ENCODE measurements at places on chromosomes 13 and 19.

- DNase-seq = no peak
These were observed 88.6 kb downstream of the FGF9 start for GRCh38 chr13:21759463-21759862.

GRCh38 chr19:31148671-31149070 lies 200.6 kb downstream of the TSHZ3 start:
- DNase-seq = no peak

DNA sequence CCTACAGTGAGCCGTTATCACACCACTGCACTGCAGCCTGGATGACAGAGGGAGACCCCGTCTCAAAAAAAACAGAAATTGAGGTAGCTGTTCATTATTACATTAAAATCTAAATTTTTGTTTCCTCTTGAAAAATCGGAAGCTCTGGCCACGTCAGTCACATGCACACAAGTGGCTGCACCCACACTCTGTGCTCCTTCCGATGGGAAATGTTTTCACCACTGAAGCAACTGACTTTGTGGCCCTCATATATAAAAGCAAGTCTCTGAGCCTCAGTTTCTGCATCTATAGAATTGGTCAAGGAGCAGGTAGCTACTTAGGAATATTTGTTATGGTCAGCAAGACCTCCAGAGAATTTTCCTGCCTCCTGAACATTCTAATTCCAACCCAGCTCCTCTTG lies 4.5 kb downstream of the LRRC25 start:
- no peak for DNase-seq

- DNase-seq = no peak
These were observed 38.4 kb upstream of the VSTM2B start for GRCh38 chr19:29487432-29487831.

DNA sequence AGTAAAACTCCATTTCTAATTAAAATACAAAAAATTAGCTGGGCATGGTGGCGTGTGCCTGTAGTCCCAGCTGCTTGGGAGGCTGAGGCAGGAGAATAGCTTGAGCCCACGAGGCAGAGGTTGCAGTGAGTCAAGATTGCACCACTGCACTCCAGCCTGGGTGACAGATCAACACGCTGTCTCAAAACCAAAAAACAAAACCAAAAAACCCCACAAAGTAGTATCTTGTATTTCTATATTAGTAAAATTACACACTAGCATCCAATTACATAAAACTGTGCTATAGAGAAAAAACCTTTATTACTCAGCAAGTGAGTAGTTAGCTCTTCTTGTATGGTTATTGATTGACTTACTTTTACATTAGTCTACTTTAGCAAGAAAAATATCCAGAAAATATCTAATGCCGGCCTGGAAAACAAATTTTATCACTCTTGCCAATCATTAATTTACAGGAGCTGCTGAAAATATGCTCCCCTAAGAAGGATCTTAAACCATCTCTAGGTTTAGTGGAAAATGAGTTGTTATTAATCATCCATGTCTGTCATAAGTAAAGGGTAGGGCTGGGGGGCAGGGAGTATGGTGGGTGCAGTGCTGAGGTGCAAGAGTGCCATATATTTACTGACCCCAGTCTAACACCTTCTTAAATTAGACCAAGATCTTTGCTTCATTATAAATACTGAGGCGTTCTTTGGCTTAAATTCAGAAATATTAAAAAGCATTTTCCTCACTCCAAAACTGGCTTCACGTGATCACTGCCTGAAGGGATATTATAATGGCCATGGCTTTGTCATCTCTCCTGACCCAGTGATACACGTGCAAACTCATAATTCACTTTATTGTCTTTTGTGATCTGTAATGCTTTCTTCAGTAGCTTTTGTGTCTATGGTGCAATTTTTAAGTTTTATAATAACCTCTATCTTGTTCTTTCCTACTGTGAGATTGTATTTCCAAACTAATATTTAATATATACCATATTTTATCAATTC lies 44.1 kb downstream of the UBL3 start:
- no peak for DNase-seq

DNA sequence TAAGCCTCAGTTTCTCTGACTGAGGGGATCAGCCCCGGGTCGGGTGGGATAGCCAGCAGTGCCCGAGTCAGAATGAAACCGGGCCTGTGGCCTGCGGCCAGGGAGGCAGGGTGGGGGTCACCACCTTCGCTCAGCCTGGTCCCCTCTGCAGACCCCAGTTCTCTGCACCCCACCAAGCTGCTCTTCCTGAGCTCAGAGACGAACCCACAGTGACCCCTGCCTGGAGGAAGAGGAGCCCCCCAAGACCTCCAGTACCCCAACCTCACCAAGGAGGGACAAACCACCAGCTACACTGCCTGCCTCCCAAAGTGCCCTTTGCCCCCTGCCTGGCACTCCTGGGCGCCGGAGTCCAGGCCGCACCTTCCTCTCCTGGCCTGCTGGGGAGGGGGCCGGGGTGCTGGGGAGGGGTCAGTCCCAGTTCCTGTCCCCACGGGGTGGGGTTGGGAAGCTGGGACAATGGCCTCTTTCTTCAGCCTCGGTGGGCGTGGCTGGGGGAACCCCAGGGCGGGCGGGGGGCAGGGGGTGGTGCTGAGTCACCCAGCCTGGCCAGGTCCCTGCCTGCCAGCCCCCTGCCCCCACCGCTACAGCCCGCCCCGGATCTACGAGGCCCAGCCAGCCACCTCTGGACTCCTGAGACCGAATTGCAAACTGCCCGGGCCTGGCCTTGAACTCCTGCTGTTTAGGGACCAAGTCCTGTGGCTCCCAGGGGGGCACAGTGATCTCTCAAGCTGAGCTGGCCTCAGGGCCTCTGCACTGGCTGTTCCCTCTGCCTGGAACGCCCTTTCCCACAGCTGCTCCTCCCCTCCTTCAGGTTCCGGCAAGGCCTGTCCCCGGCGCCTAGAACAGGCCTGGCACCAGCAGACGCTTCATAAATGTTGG lies 14.3 kb downstream of the ZBTB7A start:
- DNase-seq = no peak

DNA sequence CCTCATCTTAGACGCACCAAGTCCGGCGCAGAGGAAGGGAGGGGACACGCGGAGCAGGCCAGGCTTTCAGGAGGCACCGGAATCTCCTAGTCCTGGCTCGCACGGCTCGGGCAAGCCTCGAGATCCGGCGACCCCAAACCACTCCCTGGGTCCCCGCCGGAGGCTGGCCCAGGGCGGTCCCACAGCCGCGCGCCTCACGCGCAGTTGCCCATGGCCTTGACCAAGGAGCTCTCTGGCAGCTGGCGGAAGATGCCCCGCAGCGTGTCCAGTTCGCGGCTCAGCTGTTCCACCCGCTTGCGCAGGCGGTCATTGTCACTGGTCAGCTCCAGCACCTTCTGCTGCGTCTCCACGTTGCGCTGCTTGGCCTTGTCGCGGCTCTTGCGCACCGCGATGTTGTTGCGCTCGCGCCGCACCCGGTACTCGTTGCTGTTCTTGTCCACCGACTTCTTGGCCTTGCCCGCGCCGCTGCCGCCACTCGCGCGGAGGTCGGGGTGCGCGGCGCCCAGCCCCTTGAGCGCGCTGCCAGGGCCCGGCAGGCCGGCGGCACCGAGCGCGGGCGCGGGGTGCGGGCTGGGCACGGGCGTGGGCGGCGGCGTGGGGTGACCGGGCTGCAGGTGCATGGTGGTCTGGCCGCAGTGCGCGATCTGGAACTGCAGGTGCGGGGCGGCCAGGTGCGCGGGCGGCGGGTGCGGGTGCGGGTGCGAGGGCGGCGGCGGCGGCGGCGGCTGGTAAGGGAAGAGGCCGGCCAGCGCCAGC lies 1.0 kb downstream of the CEBPA start:
- no peak for DNase-seq

GRCh38 chr19:497491-497868 lies 1.2 kb downstream of the MADCAM1 start:
- DNase-seq = no peak

DNA sequence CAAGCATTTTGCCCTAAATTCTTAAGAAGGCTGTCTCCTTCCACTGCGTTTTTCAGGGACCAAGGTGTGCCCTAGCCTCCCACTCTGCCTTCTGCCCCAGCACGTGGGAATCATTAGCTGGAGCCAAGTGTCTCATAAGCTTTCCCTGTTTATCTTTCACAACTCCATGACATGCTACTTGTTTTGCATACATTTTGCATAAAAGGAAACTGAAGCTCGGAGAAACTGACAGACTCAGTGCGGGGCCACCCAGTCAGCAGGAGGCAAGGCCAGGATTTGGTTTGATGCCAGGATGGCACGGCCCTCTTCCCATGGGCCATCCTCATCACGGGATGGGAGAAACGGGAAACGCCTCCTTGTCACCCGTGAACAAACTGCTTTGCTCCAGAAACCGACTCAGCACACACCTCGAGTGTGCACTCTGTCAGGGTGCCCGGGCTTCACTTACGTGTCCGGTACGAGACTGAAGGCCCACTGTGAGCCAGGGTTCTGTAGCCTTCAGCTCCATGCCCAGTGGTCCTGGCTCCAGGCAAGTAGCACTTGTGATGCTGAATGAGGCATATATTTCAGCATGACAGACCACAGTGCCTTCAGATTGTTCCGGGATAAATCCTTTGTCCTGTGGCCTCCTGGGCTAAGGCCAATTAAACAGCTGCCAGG lies 9.6 kb downstream of the CEBPA start:
- no peak for DNase-seq

DNA sequence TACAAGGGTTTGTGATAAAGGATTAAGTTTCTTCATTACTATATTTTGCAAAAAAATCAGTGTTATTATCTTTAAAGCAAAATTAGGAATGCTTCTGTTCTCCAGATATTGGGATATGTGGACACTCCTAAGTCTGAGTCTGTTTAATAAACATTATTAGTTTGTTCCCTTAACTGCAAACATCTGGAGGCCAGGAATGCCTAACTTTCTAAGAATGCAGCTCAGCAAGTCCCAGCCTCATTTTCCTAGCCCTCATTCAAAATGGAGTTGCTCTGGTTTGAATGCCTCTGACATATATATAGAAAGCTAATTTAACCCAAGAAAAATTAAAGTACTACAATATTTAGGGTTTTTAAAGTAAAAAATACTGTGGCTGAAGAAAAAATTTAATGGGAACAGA lies 33.6 kb upstream of the EDNRB start:
- DNase-seq = no peak

DNA sequence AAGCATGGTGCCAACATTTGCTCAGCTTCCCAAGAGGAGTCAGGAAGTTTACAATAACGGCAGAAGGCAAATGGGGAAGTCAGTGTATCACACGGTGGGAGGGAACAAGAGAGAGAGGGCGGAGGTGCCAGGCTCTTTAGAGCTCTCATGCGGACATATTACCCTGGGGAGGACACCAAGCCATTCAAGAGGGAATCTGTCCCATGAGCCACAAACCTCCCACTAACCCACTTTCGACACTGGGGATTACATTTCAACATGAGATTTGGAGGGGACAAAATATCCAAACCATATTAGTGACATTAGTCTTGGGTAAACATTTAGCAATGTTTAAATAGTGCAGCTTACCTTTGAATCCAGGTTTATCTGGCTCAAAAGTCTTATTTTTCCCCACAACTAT lies 69.9 kb downstream of the SLAIN1 start:
- DNase-seq = no peak

DNA sequence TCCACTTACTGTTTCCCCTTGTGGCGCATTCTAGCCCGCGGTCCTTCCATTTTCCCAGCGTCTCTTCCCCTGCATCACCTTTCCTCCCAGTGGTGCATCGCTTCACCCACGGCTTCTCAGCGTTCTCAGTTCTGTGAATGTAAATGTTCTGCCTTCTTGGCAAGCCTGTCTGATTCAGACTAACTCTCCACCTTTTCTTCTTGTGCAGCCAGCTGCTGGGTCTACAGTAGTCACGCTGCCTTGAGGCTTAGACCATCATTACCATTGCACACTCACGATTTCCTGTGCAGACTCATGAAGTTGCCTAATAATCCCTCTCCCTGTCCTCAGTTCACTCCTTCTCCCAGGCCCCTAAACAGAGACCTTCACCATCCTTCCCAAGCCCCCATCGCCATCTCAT lies 75.0 kb downstream of the DHRS12 start:
- no peak for DNase-seq

GRCh38 chr13:84479656-84480055 lies 597.4 kb upstream of the SLITRK1 start:
- no peak for DNase-seq

- peak; percentile 100 for DNase-seq
These were observed at the start of gene ACTN4 for GRCh38 chr19:38647368-38647965. Gene ACTN4 (plus strand): TSS chr19:38647649. CDS start chr19:38647746, 97 bp downstream.

DNA sequence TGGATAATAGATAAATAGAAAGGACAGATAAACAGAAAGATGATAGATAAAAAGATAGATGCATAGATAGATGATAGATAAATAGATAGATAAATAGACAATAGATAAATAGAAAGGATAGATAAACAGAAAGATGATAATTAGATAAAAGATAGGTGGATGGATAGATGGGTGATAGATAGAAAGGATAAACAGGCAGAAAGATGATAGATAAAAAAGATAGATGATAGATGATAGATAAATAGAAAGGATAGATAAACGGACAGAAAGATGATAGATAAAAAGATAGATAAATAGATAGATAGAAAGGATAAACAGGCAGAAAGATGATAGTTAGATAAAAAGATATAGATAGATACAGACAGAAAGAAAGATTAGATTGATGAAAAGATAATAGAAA lies 92.3 kb upstream of the UQCRFS1 start:
- no peak for DNase-seq

DNA sequence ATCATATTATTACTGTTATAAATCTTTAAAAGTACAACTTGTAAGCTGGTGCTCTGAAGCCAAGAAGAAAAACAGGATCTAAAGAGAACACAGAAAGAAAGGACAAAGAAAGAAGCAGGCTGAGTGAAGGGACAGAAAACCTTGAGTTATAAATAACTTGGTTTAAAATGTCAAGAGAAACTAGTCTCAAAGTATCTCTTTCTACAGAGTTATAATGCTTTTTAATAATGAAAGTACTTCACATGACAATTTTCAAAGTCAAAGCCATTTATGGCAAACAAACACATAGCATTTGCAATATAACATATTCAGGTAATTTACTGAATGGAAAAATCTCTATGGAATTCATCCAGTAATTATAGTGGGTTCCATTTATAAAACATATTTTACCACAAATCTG lies 33.4 kb downstream of the CAB39L start:
- no peak for DNase-seq

GRCh38 chr19:11174336-11174735 lies 18.8 kb upstream of the SPC24 start:
- DNase-seq = no peak

- DNase-seq = no peak
These were observed at the start of gene CCNA1 for GRCh38 chr13:36432106-36432544. Gene CCNA1 (plus strand): TSS chr13:36432495. CDS start chr13:36433057, 562 bp downstream.

DNA sequence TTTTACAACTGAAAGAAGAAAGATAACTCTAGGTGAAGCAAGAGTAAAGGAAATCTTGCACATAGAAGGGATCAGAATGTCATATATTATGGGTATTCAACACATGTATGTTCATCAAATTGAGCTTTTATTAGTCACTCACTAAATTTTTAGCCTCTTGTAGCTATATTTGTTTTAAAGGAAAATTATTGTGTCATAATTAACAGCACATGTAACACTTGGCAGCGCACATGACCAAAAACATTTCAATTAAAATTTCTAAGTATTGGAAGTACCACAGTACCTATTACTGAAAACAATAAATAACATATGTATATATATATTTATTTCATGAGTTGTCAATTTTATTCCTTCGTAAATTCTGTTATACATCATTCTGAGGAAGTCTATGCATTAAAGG lies 2800.4 kb downstream of the PCDH9 start:
- no peak for DNase-seq
